ENCODE measurements at places on chromosomes 3 and 15.

- no peak for DNase-seq
Measured at GRCh38 chr3:183871541-183871940, 13.1 kb downstream of the PARL start.

GRCh38 chr3:111314181-111314873 is 227.7 kb upstream of the CD96 start:
- peak; percentile 32 for DNase-seq

- no peak for DNase-seq
Measured at GRCh38 chr15:36401586-36401966, 177.8 kb upstream of the CDIN1 start.

- DNase-seq = no peak
Measured at GRCh38 chr3:108416111-108416869, 94.1 kb downstream of the MYH15 start.

DNA sequence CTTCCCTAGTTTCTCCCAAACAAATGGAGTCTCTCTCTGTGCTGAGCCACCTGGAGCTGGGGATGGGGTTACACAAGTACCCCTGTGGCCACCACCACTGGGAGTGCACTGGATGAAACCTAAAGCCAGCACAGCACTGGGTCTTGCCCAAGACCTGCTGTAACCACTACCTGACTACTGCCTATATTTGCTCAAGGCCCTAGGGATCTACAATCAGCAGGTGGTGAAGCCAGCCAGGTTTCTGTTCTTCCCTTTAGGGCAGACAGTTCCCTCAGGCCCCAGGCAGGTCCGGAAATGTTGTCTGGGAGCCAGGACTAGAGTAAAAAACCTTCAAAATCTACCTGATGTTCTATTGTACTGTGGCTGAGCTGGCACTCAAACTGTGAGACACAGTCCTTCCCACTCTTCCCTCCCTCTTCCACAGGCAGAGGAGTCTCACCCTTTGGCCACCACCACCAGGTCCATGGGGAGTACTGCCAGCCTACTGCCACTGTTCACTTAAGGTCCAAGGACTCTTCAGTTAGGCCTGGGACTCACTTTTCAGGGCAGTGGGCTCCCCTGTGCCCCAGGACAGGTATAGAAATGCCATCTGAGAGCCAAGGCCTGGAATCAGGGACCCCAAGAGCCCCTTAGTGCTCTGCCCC is 23.8 kb downstream of the C3orf20 start:
- no peak for DNase-seq

GRCh38 chr15:76152197-76152596 is 92.4 kb downstream of the TMEM266 start:
- DNase-seq = no peak

- no peak for DNase-seq
Measured at GRCh38 chr3:116314476-116314875, 130.8 kb downstream of the LSAMP start.

DNA sequence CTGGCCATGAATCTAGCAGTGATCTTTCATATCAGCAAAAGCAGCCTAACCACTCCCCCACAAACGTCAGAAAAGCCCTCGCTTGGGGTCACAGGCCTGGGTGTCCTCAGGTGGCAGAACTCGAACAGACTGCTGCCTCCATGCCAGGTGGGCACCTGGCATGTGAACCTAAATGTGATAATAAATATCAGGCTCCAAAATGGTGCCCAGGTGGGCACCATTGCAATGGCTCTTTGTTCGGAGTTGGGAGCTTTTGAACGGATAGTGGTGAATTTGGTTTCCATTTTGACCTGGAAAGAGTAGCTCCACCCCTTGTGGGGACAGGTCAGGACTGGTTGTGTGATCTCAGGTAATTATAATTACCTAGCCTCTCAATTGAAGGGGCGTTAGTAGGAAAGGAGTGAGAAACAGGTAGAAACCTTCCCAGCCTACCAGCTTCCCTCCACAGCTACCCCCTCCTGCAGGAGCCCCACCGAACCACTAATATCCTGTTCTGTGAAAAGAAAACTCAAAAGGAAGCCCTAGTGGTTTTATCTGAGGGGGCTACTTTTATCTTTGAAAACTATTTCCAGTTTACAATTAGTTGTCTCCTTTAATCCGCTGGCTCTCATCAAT is 18.1 kb downstream of the MYO1E start:
- DNase-seq = peak; percentile 74

GRCh38 chr3:39469945-39470344 is 2.5 kb downstream of the MOBP start:
- no peak for DNase-seq

GRCh38 chr3:138936741-138937689 is 9.9 kb downstream of the FOXL2 start:
- no peak for DNase-seq

- no peak for DNase-seq
Measured at GRCh38 chr3:165056510-165056909, 21.8 kb downstream of the SI start.

DNA sequence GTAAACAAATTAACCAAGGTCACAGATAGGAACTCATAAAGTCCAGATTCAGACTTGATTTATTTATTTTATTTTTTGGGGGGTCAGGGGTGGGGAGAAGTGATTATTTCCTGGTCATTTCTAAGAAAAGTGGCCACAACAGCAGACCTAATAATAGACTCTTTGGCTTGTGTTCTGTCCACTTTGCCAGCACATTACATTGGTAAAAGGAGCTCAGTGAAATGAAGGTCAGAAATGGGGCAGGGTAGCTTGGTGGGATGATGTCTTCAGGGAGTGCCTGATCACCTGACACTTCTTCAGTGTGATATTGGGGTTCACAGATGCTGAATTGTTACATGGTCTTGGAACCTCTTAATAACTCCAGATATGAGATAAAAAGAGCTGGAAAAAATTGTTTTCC is 10.1 kb downstream of the VPS8 start:
- no peak for DNase-seq

GRCh38 chr3:179234199-179234598 is 16.7 kb downstream of the KCNMB3 start:
- DNase-seq = no peak

- DNase-seq = no peak
Measured at GRCh38 chr3:13110678-13111116, 37.5 kb upstream of the IQSEC1 start.

GRCh38 chr15:39255760-39256159 is 325.1 kb upstream of the THBS1 start:
- no peak for DNase-seq

GRCh38 chr3:48896936-48897335 is 1.7 kb downstream of the SLC25A20 start:
- no peak for DNase-seq

GRCh38 chr3:187012609-187013051 is 82.3 kb downstream of the ST6GAL1 start:
- DNase-seq = no peak

- no peak for DNase-seq
Measured at GRCh38 chr3:31968369-31968926, 12.6 kb downstream of the OSBPL10 start.

All from NCI-H1105 treated with DMSO at 0.1 percent for 48 hours (cell line).